ENCODE measurements at places on chromosomes 1 and 21.

- no peak for DNase-seq
Observed at GRCh38 chr1:41874903-41875411, 43.8 kb downstream of the HIVEP3 start.

GRCh38 chr1:163168053-163168452, 34.7 kb downstream of the RGS5 start:
- DNase-seq = no peak

GRCh38 chr1:180301135-180301742, 71.2 kb downstream of the LHX4 start:
- no peak for DNase-seq

DNA sequence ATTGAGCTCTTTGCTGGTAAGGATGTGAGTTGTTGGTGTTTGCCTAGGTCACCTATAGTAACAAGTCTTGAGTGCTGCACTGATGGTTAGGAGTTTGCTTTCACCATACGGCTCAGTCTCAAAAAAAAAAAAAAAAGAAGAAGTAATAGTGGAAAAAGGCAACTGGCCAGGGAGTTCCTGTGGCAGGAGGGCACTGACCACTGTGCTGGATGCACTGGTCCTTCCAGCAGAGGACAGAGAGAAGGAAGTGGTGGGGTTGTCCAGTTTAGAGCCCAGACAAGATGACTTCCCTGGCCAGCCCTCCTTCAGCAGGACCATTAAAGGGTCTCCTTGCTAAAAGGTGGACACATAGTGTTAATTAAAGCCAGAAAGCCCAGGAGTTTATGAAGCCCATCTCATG, 11.9 kb upstream of the PTCH2 start:
- no peak for DNase-seq

- no peak for DNase-seq
Observed at GRCh38 chr1:160942926-160943325, 11.7 kb downstream of the ITLN2 start.

- no peak for DNase-seq
Observed at GRCh38 chr1:221793439-221794078, 51.7 kb upstream of the DUSP10 start.

GRCh38 chr1:46587069-46587468, 17.0 kb downstream of the MKNK1 start:
- no peak for DNase-seq

DNA sequence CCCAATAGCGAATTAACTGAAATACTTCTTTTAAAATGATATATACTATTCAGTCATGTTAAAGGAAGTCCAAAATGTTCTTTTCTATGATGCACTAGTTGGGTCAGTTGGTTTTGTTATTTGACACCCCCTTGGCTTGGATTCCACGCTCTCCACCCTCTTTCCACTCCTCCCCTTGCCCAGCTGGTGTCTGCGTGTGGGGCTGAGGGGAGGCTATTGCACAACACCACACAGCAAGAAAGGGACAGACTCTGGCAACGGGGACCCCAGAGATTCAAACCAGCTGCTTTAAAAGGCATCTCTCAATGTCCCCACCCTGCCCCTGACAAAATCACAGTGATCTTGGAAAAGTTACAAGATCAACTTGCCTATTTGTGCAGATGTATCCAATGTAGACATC, 394.3 kb downstream of the TGFB2 start:
- no peak for DNase-seq

- DNase-seq = no peak
Observed at GRCh38 chr1:28510970-28511440, 5.2 kb downstream of the RCC1 start.

DNA sequence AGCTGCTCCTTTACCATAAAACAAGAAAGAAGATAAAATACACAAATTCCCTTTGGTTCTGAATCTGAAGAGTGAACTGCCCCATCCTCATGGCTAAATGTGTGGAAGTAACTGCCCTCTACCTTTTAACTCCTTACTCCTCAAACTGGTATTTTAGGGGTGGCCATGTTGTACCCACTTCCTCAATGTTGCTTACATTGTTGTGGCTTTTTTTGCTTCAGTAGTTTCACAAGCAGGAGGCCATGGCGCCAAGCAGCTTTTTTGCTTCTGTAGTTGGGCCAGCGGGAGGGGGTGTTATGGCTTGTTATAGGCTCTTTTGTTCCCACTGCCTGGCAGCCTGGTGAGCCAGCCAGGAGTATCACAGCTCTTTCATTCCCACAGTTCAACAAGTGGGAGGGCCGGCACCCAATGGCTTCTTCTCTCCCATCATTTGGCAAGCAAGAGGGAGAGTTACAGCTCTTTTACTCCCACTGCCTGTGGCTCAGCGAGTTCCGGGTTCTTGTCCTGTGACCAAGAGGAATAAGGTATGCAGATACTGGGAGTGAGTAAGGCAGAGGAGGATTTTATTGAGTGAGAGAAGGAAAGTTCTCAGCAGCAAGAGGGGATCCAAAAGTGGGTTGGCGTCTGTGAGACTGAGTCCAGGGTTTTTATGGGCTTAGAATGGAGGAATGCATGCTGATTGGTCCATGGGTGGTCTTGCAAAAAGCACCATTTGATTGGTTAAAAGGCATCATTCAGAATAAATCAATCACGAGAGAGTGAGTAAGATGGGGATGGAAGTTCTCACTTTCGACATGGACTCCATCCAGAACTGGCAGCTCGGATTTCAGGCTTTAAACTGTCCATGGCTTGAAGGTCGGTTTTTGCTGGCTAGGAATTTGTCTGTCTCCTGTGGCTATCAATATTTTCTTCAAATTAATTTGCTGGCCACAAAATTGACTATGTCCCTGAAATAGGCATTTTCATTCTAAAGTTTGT, 429.6 kb downstream of the HLX start:
- DNase-seq = no peak

DNA sequence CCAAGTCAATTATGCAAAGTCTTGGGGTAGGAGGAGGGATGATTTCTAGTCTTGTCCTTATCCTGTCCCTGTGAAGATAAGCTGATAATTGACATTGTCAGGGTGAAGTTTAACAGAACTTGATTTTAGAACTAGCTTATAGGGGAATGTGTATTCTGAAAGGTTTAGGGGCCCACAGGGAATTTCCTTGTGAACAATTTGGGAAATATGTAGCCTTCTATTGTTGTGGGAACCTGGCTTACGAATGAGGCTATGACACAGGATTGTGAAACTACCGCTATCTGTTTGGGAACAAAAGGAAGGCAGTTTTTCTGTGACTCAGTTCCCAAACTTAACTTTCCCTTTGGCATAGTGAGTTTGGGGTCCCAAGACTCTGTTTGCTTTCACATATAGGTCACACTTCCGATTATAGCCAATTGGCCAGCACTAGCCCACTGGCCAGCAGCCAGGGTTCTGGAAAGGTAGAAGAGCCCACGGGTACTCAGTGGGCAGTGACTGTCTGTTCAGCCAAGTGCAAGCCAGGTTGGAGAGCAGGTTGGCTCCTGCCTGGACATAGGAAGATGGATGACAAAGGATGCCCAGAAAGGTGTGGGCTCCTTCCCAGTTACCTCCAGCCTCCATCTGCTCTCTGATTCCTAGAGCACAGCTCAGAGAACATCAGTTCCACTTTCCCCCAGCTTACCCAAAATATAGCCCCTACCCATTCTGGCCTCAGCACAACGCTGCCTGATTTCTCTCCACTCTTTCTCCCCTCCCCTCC, 35.5 kb downstream of the H3-3A start:
- DNase-seq = no peak

- no peak for DNase-seq
Observed at GRCh38 chr1:209769971-209770370, 14.1 kb downstream of the TRAF3IP3 start.

DNA sequence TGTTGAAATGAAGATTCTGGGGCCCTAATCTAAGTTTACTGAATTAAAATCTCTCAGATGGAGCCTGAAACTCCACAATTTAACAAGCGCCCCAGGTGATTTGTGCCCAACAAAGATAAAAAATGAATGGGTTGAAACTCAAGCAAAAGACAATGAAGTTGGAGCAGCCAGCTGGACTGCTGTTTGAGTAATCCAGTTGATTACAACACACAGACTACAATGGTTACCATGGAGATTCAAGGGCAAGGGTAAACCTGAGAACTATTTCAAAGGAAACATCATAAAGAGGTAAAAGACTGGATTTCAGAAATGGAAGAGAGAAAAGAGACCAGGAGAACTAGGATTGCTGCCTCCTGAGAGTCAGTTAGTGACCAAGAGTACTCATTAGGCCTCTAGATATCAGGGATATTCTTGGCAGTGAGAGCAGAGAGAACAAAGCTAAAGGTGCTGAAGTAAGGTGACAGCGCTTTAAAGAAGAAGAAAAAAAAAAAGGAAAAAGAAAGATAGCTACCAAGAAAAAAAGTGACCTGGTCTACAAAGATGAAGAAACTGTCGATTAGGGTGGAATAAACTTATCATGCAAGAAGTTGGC, 44.5 kb downstream of the LRRC53 start:
- DNase-seq = no peak

- no peak for DNase-seq
Observed at GRCh38 chr1:114289306-114289705, 135.6 kb upstream of the SYT6 start.

DNA sequence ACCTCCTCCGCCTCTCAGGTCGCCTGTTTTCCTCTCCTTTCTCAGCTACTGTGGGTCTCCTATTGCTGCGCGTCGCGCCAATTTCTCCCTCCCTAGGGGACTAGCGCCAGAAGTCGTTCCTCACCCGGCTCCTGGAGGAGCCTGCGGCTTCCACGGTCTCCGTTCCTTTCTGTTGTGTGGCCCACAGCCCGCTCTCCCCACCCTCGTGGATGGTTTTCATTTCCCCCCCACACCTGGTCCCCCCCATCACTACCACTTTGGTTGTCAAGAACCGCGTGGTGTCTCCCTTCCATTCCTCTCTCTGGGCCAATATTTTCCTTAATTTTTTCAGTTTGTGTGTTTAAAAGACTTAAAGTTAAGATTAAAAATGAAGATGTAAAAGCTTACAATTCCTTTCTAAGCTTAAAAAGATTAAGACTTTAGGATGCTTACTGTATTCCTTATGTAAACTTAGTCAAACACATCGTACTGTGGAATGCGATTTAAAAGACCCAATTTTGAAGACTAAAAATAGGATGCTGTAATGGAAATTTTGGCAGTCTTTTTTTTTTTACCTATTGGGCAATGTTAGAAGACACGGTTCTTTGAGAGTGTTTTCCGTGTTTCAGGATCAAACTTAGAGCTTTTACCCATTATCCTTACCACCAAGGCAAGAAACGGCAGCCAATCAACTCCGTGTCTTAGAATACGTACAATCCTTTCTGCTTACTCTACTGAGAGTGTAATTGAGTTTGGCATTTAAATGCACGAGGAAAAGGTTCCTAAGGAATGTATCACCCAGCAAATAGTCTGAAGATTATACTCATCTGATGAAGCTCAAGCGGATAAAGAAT, 773 bp downstream of the CNST start:
- DNase-seq = no peak

DNA sequence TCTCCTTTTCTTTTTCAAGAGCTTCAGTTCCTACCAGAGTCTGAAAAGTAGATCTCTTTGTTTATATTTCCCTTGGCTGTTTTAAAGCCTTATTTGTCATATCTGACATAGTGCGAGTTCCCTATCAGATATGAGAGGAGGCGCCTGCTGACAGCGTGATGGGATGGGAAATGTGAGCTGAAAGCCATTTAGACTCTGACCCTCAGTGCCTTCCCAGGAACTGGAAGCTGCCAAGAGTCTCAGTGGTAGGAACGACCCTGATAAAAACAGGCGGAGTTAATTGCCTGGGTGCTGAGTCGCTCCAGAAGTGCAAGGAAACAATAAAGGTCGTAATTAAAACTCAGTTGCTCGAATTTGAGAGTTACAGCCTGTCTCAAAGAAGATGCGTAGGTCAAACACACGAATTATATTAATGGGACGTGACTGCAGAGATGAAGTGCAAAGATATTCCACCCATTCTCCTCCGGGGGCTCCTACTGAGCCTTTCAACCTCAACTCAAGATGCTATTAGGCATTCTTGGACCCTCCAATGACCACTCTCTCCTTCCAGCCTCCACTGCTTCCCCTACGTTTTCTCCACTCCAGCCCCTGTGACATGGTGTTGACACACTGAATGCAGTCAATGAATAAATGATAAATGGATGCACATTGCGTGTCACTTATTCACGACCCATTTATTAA, 84.6 kb downstream of the KAZN start:
- DNase-seq = no peak

GRCh38 chr1:209490013-209490412, 93.5 kb upstream of the CAMK1G start:
- DNase-seq = no peak

- DNase-seq = no peak
Observed at GRCh38 chr1:199264911-199265310, 626.1 kb downstream of the PTPRC start.

DNA sequence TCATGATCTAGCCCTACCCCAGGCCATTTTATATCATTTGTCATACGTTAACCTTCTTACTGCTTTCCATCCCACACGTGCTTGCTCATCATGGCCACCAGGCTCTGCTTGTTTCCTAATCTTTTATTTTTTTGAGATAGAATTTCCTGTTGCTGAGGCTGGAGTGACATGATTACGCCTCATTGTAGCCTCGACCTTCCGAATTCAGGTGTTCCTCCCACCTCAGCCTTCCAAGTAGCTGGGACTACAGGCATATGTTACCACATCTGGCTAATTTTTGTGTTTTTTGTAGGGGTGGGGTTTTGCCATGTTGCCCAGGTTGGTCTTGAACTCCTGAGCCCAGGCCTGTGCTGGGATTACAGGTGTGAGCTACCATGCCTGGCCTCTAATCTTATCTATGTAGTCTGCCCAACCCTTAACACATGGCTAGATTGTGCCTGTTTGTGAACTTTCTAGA, 3.3 kb downstream of the UAP1 start:
- DNase-seq = no peak

DNA sequence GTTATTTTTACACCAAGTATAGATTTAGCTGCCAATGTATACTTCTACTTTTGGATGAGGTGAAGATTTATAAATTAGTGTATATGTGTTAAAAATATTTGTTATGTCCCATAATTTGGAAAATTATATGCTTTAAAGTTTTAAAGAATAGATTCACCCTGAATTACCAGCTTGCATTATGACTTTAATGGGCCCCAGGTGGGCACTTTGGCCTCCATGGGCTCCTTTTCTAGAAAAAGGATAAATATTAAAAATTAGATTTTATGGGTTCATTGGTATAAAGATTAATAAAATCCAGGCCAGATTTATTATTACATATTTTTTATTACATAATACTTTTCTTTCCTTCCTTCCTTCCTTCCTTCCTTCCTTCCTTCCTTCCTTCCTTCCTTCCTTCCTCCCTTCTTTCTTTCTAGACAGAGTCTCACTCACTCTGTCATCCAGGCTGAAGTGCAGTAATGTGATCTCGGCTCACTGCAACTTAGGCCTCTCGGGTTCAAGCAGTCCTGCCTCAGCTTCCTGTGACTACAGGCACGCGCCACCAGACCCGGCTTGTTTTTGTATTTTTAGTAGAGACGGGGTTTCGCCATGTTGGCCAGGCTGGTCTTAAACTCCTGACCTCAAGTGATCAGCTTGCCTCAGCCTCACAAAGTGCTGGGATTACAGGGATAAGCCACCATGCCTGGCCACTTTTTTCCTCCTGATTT, 21.9 kb downstream of the KMO start:
- DNase-seq = no peak

- DNase-seq = no peak
Observed at GRCh38 chr1:31839662-31840343, 24.0 kb upstream of the SPOCD1 start.

- DNase-seq = peak; percentile 44
Observed at GRCh38 chr1:176692431-176692830, 229.5 kb downstream of the PAPPA2 start.
